Omental fat pad (tissue), 4 donors: ENCODE measurements at places on chromosomes 1 and 21. TPM values are rescaled to one million over a fixed set of nuclear protein-coding genes. Genes with fewer than 3 reads are reported as not detected.

- no peak for DNase-seq
These were observed 171.7 kb downstream of the CRB1 start for GRCh38 chr1:197439708-197440280.

DNA sequence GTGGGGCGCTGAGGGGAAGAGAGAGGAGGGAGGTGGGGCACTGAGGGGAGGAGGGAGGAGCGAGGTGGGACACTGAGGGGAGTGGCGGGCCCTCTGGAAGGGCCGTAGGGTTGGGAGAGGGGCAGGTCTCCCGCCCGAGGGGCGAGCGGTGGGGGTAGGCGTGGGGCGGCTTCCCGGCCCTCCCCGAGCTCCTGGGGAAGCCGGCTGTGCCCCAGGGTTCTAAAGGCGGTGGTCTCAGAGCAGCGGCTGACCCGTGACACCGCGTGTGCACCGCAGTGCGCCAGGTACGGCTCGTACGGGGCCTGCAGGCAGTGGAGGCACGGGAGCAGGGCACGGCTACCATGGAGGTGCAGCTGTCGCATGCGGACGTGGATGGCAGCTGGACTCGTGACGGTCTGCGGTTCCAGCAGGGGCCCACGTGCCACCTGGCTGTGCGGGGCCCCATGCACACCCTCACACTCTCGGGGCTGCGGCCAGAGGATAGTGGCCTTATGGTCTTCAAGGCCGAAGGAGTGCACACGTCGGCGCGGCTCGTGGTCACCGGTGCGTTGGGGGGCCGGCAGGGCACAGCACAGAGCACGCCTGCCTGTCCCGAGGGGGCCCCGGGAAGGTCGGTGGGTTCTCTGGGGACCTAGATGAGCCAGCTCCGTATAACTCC is 68.5 kb downstream of the OBSCN start:
- peak; percentile 11 for DNase-seq

DNA sequence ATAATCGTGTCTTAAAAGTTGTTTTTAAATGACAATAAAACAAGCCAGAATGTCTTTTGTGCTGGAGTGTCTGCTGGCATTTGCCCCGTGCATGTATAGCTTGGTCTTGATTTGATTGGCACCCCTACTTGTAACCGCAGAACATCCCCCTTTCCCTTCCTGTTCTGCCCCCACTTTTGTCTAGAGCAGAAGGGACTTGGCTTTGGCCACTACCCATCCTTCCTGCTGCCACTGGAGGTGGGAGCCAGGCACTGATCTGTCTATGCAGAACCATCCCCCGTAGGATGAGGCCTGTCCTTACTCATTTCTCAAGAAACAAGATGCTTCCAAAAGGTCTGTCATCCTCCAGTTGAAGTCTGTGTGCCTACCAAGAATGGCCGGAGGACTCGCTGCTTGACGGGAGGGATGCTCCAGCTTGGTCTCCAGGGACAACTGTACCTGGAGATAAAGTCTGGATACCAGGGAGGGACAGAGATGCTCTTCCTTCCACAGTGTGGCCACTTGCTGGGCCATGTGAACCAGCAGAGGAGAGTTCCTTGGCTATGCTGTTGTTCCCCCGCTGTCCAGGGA is 1.1 kb upstream of the SLC27A3 start:
- no peak for DNase-seq

SLC50A1 gene
- 27.9 TPM for total RNA-seq

DNA sequence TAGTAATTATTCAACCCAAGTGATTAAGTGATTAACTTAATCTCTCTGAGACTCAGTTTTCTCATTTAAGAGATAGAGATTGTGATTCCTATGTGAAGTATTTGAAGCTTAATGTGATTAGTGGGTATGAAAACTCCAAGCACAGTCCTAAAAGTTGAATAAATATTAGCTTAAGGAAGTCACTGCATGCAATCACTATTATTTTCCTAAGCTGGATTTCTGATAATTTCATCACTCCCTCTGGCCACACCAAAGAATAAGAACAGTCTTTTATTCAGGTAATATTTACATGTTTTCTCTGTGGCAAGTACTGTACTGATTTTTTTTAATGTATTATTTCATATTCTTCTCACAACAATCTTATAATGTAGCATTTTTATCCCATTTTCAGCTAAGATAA is 31.1 kb downstream of the CD55 start:
- no peak for DNase-seq

GRCh38 chr1:33641104-33641830 is 168.8 kb downstream of the ZSCAN20 start:
- no peak for DNase-seq

GRCh38 chr1:228793032-228793431 is 57.8 kb downstream of the RHOU start:
- DNase-seq, result no peak

ATP1A4 gene
- total RNA-seq, result 0.47 TPM

CFHR3 gene
- 0.28 TPM for total RNA-seq

AK5 gene
- not detected for total RNA-seq

DNA sequence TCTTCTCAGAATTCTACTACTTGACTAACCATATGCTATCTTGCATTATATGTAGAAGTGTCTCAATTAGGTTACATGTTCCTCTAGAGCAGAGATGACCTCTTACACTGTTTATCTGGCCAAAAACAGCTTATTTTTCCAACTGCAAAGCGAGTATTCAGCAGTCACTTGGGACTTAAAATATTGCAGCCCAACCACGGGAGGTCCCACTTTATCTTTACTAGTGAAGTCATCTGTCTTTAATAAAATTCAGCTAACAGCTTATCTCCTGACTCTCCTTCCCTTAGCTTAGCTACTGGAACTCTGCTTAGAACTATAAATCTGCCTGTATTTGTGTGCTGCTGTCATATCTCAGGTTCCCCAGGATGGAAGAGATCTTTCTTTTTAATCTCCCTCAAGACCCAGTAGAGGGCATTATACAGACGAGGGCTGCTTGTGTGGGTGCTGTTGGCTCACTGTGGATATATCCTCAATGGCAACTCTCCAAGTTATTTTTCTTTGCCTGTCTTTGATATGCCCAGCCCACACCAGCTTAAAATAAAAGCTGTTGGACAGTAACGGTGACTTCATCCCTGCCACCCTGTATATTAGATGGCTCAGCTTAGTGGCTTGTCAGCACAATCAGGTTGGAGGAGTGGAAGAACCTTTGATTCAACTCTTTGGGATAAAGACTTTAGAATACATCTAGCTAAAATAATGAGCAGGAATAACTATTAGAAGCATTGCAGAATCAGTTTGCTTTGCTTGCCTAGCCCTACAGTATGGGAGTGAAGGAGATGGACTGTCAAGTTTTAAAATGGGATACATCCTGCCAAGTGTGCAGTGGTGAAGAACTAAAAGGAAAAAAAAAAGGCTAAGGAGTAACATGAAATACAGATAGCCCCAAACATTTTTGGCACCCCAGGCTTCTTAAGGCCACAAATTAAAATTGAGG is 9.6 kb downstream of the ENSA start:
- DNase-seq, result no peak

DNA sequence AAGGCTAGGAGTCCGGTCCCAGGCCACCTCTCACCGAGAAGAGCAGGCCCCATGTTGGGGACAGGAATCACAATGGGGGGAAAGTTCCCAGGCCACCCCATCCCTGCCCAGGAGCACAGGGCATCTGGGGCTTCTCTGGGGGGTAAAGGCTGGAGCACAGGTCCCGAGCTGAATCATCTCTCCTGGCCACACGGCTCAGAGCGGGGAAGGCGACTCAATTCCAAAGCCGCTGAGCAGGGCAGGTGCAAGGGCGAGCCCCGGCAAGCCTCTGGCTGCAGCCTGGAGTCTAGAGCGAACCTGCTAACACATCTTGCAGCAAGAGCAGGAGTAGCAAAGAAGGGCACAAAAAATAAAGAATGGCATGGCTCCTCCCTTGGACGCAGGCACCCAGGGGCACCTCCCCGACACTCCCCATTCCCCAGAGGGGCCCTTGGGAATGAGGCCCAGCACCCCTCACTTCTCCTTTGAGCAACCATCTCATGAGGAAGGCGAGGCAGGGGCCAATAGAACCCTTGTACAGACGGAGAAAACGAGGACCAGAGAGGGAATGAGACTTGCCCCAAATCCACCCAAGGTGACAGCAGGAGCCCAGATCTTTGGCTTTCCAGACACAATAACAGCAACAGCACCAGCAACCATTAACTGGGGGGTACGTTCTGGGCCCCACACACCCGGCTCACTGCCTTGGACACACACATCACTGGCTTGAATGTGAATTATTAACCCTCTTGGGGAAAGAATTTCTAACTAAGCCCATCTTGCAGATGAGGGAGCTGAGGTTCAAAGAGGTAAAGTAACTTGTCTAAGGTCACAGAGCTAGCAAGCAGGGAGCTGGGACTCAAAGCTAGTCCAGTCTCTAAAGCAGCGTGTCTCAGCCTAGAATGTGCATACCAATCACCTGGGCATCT is 20.7 kb upstream of the ALDH4A1 start:
- DNase-seq, result no peak

- no peak for DNase-seq
These were observed 166.0 kb downstream of the COL11A1 start for GRCh38 chr1:102942324-102942723.

DNA sequence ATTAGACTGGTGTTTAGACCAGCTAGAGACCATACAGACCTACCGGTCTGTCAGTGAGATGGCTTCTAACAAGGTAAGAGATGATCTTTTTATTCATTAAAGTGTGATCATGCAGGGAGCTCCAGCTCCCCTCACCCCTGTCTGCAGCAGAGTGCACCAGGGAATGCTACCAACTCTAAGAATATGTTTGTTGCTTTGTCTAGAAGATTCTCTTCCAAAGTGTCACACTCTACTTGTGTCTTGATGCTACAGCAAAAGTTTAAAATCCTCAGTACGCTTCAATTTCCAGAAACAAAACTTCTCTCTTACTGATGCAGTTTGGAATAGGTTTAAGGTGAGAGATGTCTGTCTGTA is 201.4 kb upstream of the SGIP1 start:
- no peak for DNase-seq

- no peak for DNase-seq
These were observed 70.2 kb upstream of the S1PR1 start for GRCh38 chr1:101166583-101167120.

DNA sequence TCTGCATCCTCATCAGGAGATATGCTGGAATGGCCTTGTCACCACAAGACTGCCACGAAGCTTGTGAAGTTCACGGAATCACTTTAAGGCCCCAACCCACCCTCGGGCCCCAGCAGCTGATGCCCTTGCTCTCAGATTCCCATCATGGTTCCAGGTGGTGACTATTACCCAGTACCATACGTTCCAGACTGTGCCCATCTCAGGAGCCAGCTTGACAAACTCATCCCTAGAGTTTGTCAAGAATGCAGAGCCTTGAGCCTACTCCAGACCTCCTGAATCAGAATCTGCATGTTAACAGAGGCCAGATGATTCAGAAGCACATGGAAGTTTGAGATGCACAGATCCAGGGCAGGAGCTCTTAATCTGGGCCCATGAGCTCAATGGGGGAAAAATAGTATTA is 53.9 kb upstream of the RBM15 start:
- DNase-seq, result no peak

DNA sequence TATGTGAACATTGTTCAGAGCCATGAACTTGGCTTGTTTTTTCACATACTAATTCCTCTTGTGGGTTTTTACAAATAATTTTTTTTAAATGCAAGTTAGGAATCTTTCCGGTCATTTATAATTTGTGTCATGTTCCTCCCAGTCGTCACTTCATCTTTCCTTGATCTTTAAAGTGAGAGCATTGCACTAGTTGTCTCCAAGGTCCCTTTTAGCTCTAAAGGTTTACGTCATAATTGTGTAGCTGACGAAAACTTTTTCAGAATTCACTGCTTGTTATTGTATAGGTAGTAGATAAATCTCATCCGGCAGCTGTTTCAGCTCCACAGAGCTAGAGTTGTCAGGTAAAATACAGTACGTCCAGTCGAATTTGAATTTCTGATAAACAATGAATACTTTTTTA is 33.6 kb downstream of the SOAT1 start:
- DNase-seq, result no peak

RUNX3 gene
- 5.5 TPM for total RNA-seq

DNA sequence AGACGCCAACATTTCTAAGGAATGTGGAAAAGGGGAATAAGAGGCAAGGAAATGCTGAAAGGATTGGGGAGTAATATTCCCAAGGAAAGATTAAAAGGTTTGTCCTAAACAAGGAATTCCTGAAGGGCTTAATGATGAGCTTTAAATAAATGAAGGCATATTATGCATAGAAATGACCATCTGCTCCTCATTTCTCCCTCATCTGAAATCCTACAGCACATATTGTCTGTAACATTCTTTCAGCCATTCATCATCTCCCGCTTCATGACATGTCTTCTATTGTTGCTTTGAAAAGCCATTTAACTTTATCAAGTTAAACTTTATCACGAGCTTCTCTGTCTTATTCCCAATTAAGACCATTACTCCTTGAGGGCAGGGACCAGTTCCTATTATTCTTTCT is 608.7 kb upstream of the PLXNA2 start:
- DNase-seq, result no peak

DNA sequence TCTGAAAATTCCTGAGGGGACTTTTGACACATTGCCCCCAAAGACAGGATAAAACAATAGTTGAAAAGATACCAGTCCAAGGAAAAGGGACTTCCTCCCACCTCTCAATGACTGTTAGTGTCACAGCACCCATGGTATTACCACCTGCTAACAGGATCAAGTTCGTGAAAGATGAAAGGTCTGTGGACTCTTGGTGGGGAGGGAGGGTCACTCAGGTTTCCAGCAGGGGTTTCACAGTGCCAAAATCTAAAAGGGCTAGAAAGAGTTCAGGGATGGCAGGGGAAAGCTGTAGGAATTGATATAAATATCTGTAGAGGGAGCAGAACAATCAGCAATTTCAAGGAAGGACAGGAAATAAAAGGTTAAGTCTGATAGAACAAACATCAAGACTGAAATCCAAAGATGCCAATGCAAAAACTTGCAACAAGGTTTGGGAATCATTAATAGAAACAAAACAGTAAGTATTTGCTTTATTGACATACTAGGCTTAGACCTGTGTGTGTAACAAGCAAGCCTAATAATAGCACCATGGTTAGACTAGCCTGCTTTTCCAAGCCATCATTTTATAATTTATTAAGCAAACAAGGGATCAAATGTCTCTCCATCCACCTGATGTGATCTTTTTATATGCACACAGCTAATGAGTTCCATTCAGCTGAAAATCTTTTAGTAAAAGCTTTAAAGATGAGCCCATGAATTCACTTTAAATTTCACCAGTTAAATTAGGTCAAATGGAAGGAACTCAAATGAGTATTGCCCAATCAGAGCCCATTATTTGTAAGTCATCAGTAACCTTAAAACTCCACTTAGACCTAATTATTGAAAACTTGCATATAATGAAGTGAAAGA is 3.7 kb downstream of the MCL1 start:
- no peak for DNase-seq

- no peak for DNase-seq
These were observed 207.2 kb upstream of the NFIA start for GRCh38 chr1:60875138-60875537.

KCNA2 gene
- 3.6 TPM for total RNA-seq

LRRC39 gene
- total RNA-seq, result 1.4 TPM

GRCh38 chr21:41560661-41561158 is 52.8 kb upstream of the TMPRSS2 start:
- DNase-seq, result no peak
